ENCODE measurements at places on chromosomes 7 and 10.

GRCh38 chr7:31493714-31494181, 20.1 kb upstream of the ITPRID1 start:
- DNase-seq: peak; percentile 67

- no peak for DNase-seq
Observed at GRCh38 chr7:138584283-138584682, 116.9 kb downstream of the SVOPL start.

- no peak for DNase-seq
Observed at GRCh38 chr10:48649349-48649944, 35.2 kb upstream of the WDFY4 start.

DNA sequence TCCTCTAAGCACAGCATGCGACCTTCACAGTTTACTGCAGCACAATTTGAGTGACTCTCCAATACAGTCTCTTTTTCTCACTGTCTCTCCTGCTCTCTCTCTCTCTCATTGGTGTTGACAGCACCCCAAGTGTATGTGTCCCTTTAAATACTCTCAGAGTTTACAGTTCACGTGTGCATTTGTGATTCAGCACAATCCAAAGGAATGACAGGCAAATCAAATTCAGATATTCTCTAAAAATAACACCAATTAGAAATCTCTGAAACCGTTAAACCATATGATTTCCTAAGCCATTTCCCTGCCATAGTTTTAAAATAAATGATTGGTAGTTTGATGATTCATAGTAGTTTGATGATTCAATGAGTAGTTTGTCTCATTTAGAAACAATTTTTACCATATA, 104.0 kb upstream of the GAD2 start:
- DNase-seq: no peak

GRCh38 chr7:103445228-103446048, 569 bp downstream of the SLC26A5 start:
- no peak for DNase-seq

DNA sequence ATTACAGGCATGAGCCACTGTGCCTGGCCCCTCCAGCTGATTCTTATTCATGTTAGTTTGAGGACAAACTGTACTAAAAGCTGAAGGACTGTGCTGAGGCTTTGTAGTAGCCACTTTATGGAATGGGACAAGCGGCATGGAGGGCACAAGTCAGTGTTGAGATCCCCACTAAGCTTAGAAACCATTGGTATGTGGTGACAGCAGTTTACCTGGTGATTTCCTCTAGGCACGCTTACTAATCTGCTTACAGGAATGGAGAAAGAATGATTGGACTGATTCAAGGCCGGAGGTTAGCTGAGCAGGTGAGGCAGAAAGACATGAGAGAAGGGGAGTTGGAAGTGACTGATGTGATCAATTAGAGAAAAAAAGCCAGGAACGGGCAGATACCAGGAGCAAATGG, 3.7 kb downstream of the ZNF398 start:
- no peak for DNase-seq

- no peak for DNase-seq
Observed at GRCh38 chr10:3816995-3817394, 32.0 kb upstream of the KLF6 start.

DNA sequence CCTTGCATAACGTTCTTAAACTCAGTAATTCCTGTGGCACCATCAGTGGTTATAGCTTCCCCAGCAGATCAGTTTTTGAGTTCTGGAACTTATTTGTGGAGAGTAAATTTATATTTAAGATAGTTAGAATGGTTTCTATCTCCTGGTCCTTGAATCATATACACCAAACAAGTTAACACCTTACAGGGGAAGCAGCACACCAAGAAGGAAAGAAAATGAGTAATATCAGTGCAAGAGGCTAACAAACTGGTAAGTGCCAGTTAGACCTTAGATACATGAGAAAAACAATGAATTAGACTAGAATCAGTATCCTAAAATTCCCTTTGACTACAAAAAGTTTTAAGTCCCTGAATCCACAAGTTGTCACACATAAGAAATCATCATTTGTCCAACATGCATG, 54.2 kb downstream of the ABI1 start:
- no peak for DNase-seq

DNA sequence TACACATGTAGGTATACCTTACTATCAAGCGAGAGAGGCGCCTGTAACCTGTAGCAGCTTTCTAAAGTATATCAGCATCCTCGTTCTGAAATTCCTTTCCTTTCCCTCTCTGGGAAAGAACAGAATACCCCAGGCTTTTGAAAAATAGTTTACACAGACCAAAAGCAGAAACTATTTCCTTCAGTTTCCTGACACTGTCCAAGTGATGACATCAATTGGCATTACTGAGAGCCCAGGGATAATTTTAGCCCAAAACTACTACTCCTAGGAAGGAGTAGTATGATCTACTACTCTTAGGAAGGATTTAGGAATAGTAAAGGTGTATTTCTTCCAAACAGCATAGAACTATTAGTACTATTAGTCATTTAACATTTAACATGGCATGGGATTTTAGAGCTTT, 6.0 kb downstream of the GNG11 start:
- DNase-seq: no peak

GRCh38 chr10:45235798-45236220, 79.6 kb downstream of the OR13A1 start:
- DNase-seq: no peak

Data from HAP-1 (cell line).